ENCODE measurements at places on chromosomes 5 and 9.
A peak's percentile ranks its signal among the peaks of the same experiment; 100 is the strongest.

GRCh38 chr9:35813434-35814105 is 1.3 kb downstream of the HINT2 start:
- DNase-seq: peak; percentile 58

DNA sequence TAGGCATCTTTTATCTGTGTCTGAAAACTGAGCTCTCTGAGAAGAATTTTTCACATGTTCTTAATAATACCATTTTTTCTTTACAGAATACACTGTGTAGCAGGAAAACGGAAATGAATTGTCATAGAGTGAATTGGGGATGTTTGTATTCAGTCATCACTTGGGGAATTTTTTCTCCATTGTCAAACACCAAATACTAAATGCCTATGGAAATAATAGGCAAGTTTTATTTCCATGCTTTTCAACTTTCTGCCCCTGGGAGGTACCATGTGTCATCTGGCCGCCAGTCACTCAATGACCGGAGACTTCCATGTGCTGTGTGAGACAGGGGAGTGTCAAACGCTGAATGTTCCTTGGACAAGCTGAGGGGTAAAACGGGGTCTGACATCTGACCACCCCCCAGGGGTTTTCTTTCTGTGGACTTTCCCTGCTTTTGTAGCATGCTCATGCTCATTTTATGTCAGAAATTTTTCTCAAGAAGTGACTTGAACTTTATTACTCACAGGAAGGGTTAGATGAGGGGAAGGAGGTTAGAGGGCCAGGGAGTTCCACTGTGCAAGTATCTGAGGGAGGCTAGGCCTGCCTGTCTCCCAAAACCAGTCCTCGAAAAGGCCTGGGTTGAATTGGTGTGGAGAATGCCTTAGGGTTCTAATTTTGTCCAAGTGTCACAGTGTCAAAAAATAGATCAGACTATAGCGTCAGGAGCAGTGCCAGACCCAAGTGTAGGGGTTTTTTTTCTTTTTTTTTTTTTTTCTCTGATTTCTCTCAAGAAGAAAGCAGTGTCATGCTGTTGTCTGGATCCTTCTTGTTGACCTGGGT is 438.6 kb downstream of the AGTPBP1 start:
- DNase-seq: no peak

DNA sequence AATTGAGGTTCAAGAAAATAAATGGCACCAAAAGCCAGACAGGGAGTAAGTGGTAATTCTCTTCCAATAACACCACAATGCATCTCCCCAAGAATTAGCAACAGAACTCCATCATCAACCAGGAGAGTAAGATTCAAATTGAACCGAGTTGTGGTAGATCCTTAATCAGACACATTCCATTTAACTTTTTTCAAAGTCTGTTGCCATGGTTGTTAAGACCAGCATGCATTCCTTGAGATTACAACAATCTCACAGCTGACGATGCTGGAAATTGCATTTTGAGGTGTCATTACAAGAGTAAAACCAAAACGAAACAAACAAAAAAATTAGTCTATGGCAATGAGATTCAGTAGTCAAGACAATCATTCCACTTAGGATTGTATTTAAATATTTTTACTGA is 78.9 kb upstream of the ZNF462 start:
- no peak for DNase-seq

GRCh38 chr5:133473291-133473690 is 139.1 kb downstream of the FSTL4 start:
- no peak for DNase-seq

GRCh38 chr9:117516676-117517632 is 102.1 kb upstream of the ASTN2 start:
- no peak for DNase-seq

Measured in OCI-M1 (cell line).